ENCODE measurements at places on chromosomes 11 and 22. TPM values are rescaled to one million over a fixed set of nuclear protein-coding genes. Genes with fewer than 3 reads are reported as not detected.

The LDHAL6A gene
- total RNA-seq: not detected

The OR10W1 gene
- not detected for total RNA-seq

The PRG3 gene
- total RNA-seq: not detected

The MAPK8IP1 gene
- 2.4 TPM for total RNA-seq

The IRF7 gene
- total RNA-seq: 15.8 TPM

The MMP12 gene
- total RNA-seq: not detected

The OR4S2 gene
- not detected for total RNA-seq

The WT1 gene
- not detected for total RNA-seq

The TRPC6 gene
- total RNA-seq: 0.23 TPM

The C11orf58 gene
- total RNA-seq: 108 TPM

The MADD gene
- total RNA-seq: 13.8 TPM

The SLC35C1 gene
- total RNA-seq: 20.3 TPM

The MN1 gene
- total RNA-seq: 22.3 TPM

The ARHGEF12 gene
- total RNA-seq: 27.8 TPM

The CCDC87 gene
- under 0.01 TPM for total RNA-seq

The IGF2 gene
- 1.0 TPM for total RNA-seq

The NTM gene
- total RNA-seq: 17.3 TPM

The PTPRCAP gene
- 1.4 TPM for total RNA-seq

The DDTL gene
- total RNA-seq: 2.9 TPM

The CDC42BPG gene
- total RNA-seq: 8.1 TPM

The GUCY1A2 gene
- total RNA-seq: 0.08 TPM

The ACP2 gene
- total RNA-seq: 23.1 TPM

Measured in hair follicular keratinocyte (primary cell).